ENCODE measurements at places on chromosomes 2 and 18.

DNA sequence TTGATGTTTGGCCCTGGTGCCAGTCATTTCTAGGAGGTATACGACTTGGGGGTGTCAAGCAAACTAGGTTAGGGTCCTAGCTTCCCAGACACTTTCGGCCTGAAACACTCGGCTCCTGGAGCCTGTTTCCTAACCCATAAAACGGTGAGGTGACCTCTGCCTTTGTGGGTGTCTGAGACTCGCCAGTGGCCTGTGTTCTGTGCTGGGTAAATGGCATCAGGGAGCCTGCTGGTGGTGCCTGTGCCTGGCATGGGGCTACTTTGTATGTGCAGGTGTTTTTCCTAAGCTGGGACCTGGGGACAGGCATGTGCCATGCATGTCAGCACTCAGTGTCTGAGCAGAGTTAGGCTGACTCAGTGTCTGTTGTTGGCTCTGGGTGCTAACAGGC, 139.2 kb downstream of the GLI2 start:
- peaks cover 42% of the 10 kb centered on the region for H3K4me1 ChIP-seq
- no peak overlapping the region for H3K27ac ChIP-seq
- no peak overlapping the region for H3K4me3 ChIP-seq
- peaks cover 4% of the 10 kb centered on the region for H3K36me3 ChIP-seq
- H3K27me3 ChIP-seq: peaks cover 28% of the 10 kb centered on the region

GRCh38 chr18:32621034-32621433, 150.4 kb upstream of the GAREM1 start:
- no peak overlapping the region for H3K27ac ChIP-seq
- H3K27me3 ChIP-seq: no peaks in the 10 kb centered on the region

DNA sequence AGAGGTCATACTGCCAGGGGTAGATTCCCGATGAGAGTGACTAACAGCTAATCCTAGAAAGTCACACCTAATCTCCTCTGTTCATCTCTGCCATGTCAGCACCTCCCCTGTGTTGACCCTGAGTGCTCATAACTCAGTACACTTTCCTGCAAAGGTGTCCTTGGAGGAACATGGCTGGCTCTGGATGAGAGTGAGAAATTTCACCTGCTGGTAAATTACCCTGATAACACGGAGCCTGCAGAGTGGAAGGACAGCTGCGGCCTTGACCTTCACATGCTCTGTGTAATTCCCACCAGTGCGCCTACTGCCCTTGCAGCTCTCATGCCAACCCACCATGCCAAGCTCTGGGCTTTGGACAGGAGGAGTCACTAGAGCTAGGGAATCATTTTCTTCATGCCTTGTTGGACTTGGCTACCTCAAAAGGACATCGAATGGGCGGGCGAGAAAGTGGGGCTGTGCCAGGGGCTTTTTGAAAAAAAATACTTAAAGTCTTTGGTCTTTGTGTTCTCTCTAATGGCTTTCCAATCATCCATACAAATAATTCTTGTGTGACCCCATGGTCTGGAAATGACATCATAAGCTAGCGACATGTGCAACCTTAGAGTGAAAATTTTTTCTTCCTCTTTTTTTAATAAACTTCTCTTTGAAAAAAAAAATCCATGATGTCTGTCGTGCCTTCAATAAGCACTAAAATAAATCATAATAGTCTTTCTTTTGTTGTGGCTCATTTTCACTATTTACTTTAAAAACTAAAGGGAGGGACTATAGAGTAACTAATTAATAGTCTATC, 319.9 kb downstream of the MYCN start:
- no peaks in the 10 kb centered on the region for H3K36me3 ChIP-seq
- H3K4me1 ChIP-seq: peaks cover 14% of the 10 kb centered on the region
- H3K27me3 ChIP-seq: peaks cover 6% of the 10 kb centered on the region
- H3K27ac ChIP-seq: no peak overlapping the region
- no peak overlapping the region for H3K4me3 ChIP-seq

- H3K27me3 ChIP-seq: no peaks in the 10 kb centered on the region
- no peaks in the 10 kb centered on the region for H3K4me1 ChIP-seq
- no peak for DNase-seq
- no peak overlapping the region for H3K27ac ChIP-seq
These were observed 95.9 kb downstream of the NCOA1 start for GRCh38 chr2:24586955-24587354.

DNA sequence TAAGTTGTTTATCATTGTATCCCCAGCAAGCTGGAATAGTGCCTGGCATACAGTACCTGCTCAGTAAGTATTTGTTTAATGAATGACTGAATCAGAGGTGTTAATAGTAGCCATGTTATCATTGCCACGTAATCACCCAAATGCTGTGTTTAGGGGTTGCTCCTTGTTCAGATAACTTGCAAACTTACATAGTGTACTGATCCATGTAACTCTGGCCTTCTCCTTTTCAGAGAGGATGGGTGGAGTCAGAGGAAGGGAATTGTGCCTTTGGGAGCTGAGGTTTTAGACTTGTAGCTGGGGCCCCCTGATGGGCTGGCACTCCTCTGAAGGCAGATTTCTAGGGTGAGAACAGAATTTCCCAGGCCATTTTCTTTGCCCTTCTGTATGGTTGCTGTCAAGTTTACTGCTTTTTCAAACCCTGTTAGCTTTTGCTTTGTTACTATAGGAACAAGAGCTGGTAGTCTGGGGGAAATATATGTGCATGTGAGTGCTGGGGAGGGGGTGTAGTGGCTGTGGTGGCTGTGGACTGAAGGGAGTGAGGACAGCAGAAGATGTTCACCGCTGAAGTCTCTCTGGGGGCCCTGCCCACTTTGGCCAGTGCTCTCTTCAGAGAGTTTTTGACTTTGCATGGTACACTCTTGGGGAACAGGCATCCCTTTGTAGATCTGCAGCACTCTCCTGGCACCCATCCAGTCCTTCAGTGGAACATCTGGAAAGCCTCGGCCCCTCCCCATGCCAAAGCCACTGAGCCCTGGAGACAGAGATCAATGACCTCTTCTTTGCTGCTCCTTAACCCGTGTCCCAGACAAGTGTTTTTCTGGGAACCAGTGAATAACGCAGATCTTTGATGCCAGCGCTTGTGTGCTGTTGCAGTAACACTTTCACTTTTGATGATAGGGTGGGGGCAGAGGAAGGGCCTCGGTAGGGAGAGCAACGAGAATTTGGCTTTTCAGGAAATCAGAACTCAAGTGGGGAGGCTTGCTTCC, 209.0 kb downstream of the PRKCE start:
- H3K36me3 ChIP-seq: peaks cover 3% of the 10 kb centered on the region
- H3K4me1 ChIP-seq: peaks cover 16% of the 10 kb centered on the region
- H3K27ac ChIP-seq: no peak overlapping the region
- H3K27me3 ChIP-seq: no peaks in the 10 kb centered on the region
- H3K4me3 ChIP-seq: peak overlapping the region; percentile 46

DNA sequence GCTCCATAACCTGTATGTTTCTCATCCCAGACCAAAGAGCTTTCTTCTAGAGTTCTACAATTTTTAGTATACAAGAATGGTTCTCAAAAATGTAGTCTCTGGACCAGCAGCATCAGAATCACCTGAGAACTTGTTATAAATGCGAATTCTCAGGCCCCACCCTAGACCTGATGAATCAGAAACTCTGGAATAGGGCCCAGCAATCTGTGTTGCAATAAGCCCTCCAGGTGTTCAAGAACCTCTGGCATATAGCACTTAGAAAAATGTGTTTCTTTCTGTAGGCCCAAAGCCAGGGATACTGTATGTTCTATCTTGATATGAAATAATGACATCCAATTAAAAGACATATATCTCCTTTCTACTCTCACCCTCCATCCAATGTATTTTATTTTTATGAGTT, 10.4 kb downstream of the PAIP2B start:
- peak overlapping the region; percentile 97 for H3K27ac ChIP-seq
- H3K27me3 ChIP-seq: no peaks in the 10 kb centered on the region

- no peak overlapping the region for H3K4me3 ChIP-seq
- H3K27ac ChIP-seq: no peak overlapping the region
- peaks cover 24% of the 10 kb centered on the region for H3K36me3 ChIP-seq
- H3K27me3 ChIP-seq: no peaks in the 10 kb centered on the region
These were observed 39.0 kb downstream of the IRS1 start for GRCh38 chr2:226760412-226761194.

DNA sequence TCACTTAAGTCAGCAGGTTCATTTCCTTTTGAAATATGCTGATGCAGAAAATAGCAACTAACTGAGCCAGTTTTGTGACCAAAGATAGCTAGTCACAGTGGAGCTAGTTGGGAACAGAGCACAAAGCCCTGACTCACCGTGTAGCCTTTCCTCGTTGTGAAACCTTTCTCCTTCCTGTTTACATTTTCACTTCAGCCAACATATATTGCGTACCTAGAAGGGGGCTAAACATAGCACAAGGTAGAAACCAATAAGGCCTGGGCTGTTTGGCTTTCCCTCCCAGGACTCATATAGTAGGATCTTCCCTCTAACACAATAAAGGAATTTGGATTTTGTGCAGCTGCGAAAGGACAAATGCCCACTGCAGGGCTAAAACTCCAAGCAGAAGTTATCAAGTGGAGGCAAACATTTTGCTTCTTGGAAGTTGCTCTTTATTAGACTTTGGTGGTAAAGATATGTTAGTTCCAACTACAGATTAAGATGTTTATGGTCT, 24.5 kb upstream of the LPIN2 start:
- no peaks in the 10 kb centered on the region for H3K36me3 ChIP-seq
- peaks cover 30% of the 10 kb centered on the region for H3K4me1 ChIP-seq
- H3K27ac ChIP-seq: peak overlapping the region; percentile 83
- H3K4me3 ChIP-seq: no peak overlapping the region
- DNase-seq: peak; percentile 4

DNA sequence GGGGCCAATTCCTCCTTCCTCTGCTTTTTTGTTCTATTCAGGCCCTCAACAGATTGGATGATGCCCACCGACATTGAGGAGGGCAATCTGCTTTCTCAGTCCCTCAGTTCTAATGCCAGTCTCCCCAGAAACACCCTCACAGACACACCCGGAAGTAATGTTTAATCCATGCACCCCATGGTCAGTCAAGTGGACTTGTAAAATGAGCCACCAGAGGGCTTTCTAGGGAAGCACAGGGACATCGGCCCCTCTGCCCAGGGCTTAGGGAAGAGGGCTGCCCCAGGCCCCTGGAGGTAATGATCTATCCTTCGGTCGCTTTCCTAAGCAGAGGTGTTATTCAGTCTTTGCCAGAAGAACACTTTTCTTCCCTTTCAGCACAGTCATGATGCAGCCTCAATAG, 107.4 kb downstream of the PDCL3 start:
- no peak overlapping the region for H3K27ac ChIP-seq
- H3K4me3 ChIP-seq: no peak overlapping the region
- no peak for DNase-seq

Data from type B pancreatic cell (in vitro differentiated cells).